Stimulated activated naive CD8-positive, alpha-beta T cell treated with anti-CD3 and anti-CD28 coated beads, Interleukin-15, Interleukin-2, amounts not matched to agents 100 U/mL and 50 U/mL, for 24 hours (primary cell): ENCODE measurements at places on chromosomes 16 and 17.
A peak's percentile ranks its signal among the peaks of the same experiment; 100 is the strongest.

- no peak for DNase-seq
Measured at GRCh38 chr17:83036666-83037065, 42.7 kb upstream of the METRNL start.

- DNase-seq, result no peak
Measured at GRCh38 chr16:79209308-79209707, 391.2 kb downstream of the MAF start.

GRCh38 chr16:54253118-54253517 lies 33.5 kb downstream of the IRX3 start:
- no peak for DNase-seq

DNA sequence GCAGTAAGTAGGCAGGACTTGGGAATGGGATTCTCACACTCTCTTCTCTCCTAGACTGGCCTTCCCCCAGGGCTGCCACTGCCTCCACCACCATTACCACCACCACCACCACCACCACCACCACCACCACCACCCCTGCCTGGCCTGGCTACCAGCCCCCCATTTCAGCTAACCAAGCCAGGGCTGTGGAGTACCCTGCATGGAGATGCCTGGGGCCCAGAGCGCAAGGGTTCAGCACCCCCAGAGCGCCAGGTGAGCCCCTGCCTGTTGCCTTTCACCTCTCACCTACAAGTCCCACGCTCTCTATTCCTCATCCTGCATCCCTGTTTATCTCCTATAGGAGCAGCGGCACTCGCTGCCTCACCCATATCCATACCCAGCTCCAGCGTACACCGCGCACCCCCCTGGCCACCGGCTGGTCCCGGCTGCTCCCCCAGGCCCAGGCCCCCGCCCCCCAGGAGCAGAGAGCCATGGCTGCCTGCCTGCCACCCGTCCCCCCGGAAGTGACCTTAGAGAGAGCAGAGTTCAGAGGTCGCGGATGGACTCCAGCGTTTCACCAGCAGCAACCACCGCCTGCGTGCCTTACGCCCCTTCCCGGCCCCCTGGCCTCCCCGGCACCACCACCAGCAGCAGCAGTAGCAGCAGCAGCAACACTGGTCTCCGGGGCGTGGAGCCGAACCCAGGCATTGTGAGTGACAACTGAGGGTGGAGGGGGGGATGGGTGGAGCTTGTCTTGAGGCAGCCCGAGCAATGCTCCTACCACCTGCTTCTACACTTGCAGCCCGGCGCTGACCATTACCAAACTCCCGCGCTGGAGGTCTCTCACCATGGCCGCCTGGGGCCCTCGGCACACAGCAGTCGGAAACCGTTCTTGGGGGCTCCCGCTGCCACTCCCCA lies 7.9 kb upstream of the TMEM88 start:
- DNase-seq, result no peak

GRCh38 chr16:66007717-66008116 lies 358.8 kb upstream of the CDH5 start:
- DNase-seq, result no peak

GRCh38 chr16:56116577-56116964 lies 74.7 kb upstream of the GNAO1 start:
- DNase-seq, result no peak

DNA sequence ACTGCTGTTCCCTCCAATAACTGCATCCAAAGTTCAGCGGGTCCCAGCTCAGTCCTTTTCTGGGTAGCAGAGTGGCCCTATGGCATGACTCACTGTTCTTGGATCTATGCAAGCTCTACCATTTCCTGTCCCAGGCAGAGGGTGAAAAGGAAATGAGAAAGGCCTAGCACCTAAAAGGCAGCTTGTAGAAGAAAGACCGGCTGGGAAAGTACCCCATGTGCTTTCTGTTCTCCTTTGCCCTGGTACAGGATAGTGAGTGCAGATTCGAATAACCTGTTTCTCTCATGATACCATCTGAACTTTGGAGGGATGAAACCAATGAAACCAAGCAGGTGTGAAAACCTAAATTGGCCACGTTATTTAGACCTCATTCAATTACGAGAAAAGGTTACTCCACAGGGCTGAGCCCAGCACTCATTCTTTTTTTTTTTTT lies 12.7 kb upstream of the HASPIN start:
- DNase-seq, result peak; percentile 69

- no peak for DNase-seq
Measured at GRCh38 chr17:34990921-34991365, 10.6 kb downstream of the LIG3 start.

- no peak for DNase-seq
Measured at GRCh38 chr17:1123921-1124715, 55.7 kb downstream of the ABR start.

DNA sequence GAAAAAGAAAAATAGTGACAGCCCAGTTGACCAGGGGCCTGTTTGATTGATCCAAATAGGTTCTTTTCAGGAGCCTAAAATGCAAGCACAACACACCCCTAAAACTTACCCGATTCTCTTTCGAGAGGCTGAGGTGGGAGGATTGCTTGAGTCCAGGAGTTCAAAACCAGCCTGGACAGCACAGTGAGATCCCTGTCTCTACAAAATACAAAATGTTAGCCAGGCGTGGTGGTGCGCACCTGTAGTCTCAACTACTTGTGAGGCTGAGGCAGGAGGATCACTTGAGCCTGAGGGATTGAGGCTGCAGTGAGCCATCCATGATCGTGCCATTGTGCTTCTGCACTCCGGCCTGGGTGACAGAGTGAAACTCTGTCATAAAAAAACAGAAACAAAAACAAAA lies 1.5 kb upstream of the KIF19 start:
- DNase-seq, result no peak

DNA sequence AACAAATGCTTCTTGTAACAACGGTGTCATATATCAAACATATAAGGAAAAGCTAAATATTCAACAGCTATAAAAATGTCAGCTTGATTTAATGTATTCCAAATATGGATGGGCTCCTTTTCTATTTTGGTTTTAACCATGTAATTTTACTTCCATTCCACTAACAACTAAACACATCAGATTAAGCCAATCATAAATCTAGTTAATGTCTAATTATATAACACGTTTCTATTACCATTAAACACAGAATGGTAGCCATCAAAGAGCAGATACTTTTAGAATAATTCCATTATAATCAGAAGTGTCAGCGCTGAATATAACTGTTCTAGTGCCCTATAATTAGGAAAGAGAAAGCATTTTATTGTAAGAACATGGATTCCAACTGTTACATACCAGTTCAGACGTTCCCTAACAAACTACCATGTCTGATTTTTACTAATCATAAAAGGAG lies 10.0 kb downstream of the CMC2 start:
- no peak for DNase-seq

GRCh38 chr16:86261379-86261778 lies 248.9 kb upstream of the FOXF1 start:
- no peak for DNase-seq
